CD8-positive, alpha-beta memory T cell (primary cell): ENCODE measurements at places on chromosomes 7 and 10.

GRCh38 chr7:156614434-156615264 is 25.9 kb upstream of the RNF32 start:
- no peak for DNase-seq

- DNase-seq: no peak
These were observed 732 bp downstream of the FAM53B start for GRCh38 chr10:124743191-124744101.

- DNase-seq: no peak
These were observed 46.4 kb downstream of the ESYT2 start for GRCh38 chr7:158782761-158783401.

GRCh38 chr10:114337510-114338462 is 66.5 kb downstream of the AFAP1L2 start:
- no peak for DNase-seq

- no peak for DNase-seq
These were observed 22.6 kb downstream of the PNPLA8 start for GRCh38 chr7:108503112-108504026.

GRCh38 chr10:79189181-79189580 is 120.4 kb downstream of the ZMIZ1 start:
- DNase-seq: no peak

DNA sequence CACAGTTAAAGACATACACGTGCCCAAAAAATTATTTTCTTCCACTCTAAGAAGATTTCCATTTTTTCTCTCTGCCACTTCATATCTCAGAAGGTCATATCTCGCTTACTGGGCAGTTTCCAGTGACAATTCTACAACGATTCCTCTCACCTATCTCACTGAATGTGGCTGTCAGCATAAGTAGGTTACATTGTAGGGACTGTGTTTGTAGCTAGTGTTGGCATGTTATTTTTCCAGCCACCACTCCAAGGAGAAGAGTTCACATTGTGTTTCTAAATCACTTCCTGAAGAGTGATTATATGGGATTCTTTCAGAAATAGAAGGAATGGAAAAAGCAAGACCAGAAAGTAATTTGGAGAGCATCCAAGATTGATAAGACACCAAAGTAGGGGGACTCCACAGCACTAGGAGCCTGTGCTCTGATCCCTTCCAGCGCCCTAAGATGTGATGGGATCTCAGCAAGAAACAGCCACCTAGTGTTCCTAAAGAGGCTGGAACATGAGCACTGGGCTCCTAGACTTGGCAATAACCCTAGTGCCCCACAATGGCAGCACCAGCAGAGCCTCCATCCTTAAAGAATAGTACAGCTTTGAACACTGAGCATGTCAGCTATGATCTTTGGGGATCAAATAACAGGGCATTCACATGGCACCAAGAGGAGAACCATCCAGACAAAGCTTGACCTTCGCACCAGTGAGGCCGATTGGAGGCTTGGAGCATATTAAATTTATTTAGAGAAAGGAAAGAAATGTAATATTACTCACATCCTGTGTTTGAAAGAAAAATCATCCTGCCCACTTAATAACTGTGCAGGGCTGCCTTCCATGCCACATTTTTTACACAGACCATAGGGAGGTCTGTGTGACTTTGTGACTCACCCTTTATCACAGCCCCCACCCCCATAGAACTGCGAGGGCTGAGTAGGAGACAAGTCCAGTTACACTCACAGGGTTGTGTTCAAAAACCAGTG is 51.8 kb downstream of the CAV1 start:
- DNase-seq: no peak

GRCh38 chr7:55939514-55940123 is 12.1 kb upstream of the MRPS17 start:
- no peak for DNase-seq

DNA sequence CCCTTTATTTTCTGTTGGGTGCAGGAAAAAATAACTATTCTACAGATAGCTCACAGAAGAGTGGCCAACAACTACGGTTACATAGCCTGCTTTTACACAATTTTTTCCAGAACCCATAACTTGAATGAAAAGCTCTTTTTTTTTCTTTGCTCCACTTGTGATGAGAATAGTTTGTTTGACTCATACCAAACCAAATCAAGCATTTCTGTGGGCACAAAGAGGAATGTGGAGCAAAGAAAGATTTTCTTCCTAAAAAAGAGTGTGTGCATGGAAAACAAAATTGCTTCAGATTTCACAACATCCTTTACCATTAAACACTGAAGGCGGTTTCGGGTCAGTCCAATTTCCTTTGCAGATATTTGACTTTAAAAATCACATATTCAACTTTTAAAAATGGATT is 54.8 kb upstream of the RAB11FIP2 start:
- DNase-seq: no peak

- no peak for DNase-seq
These were observed 146.3 kb downstream of the DIP2C start for GRCh38 chr10:543131-543530.

DNA sequence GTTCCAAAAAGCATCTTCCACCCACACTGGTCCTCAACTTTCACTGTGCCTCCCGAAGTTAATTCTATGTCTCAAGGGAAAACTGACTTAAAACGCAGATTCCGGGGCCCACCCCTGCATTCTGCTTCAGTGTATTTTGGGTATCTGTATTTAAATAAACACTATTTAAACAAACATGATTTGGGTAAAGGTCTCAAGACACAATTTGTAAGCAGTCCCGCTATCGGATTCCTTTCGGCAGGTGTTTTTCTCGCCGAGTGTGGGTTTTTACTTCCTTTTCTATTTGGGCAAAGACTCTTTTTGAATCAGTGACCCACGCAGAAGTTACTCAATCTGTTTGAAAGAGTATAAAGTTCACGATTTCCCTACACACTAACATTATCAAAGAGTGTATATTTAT is 1.2 kb downstream of the PDIA4 start:
- no peak for DNase-seq

GRCh38 chr10:120483651-120484301 is 26.7 kb downstream of the PLPP4 start:
- no peak for DNase-seq

- no peak for DNase-seq
These were observed 546 bp upstream of the HOXA3 start for GRCh38 chr7:27152816-27153442.

DNA sequence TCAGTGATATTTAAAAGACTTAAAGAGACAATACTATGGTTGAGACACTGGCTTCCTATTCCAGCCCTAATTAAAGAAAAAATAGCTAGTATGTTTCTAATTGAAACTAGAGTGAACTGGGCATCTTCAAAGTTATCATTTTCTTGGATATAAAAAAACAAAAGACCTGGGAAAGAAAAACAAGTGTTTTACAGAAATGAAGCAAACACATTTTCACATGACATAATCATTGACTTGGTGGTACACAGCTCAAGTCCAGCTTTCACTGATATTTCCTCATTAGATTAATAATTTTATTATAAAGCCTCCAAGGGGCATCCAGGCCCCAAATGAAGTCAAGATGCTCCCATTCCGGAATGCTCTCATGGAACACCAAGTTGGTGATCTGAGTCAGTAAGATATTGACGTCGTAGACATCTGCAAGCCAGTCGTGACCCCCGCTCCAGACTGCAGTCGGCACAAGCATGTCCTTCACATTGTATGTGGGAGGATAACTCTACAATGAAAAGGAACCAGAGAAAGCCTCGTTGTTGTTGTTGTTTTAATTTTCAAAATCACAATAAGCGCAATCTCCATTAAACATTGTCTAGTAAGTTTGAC is 7.5 kb upstream of the CH25H start:
- no peak for DNase-seq

DNA sequence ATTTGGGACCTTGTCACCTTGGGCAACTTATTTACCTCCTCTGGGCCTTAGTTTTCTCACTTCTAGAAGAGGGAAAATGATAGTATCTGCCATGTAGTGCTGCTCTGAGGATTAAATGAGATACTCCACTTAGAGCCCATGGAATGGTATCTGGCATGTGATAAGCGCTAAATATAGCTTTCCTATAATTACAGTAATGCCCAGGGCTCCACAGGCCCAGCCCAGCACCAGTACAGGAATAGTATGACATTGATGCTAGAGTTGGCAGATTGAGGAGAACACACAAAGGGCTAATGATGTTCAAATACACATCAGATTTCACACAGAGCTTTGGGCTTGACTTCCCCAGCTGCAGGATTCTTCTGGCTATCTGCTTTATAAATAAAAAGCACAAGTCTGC is 34.9 kb downstream of the FAS start:
- DNase-seq: no peak

- DNase-seq: no peak
These were observed 1.7 kb upstream of the CCM2 start for GRCh38 chr7:44998153-44998871.

- DNase-seq: no peak
These were observed 23.3 kb downstream of the SLC13A4 start for GRCh38 chr7:135704698-135705097.

GRCh38 chr10:70758757-70759514 is 26.2 kb downstream of the TBATA start:
- peak; percentile 55 for DNase-seq

- DNase-seq: peak; percentile 1
These were observed 36.3 kb downstream of the ABCB1 start for GRCh38 chr7:87564296-87564963.

DNA sequence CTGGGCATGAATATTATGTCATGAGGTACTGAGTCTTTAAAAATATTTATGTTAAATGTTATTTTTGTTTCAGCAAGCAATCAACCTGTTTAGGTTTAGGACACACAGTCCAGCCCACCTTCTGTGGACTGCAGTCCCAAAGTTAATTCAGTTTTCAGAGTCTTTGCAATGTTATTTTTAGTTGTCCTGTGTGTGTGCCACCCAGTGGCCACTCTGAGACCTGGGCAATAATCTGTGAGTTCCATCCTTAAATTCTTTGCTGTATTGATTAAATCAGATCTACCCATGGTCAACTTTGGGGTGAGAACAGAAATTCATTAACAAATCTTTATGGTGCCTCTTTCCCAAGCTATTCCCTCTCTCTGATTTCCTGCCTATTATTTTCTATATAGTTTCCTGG is 415.1 kb downstream of the CCSER2 start:
- no peak for DNase-seq

DNA sequence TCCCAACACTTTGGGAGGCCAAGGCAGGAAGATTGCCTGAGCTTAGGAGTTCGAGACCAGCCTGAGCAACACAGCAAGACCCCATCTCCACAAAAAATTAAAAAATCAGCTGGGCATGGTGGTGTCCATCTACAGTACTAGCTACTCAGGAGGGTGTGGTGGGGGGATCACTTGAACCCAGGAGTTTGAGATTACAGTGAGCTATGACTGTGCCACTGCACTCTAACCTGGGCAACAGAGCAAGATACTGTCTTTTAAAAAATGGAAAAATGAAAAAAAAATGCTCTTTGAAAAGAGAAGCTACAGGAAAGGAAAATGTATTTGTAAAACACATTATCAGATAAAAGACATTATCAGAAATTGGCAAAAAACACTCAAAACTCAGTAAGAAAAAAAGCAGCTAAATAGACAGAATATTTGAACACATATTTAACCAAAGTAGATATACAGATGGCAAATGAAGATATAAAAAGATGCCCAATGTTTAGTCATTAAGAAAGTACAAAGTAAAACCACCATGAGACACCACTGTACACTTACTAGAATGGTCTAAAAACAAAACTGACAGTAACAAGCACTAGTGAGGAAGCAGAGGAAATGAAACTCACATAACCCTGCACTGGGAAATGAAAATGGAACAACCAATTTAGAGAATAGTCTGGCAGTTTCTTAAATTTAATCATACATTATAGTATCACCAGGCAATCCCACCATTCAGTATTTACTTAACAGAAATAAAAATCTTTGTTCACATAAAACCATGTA is 40.5 kb downstream of the NRBF2 start:
- no peak for DNase-seq

- DNase-seq: no peak
These were observed 4.3 kb downstream of the DDC start for GRCh38 chr7:50560865-50561351.

- no peak for DNase-seq
These were observed 39.5 kb upstream of the FOXK1 start for GRCh38 chr7:4642468-4643203.

DNA sequence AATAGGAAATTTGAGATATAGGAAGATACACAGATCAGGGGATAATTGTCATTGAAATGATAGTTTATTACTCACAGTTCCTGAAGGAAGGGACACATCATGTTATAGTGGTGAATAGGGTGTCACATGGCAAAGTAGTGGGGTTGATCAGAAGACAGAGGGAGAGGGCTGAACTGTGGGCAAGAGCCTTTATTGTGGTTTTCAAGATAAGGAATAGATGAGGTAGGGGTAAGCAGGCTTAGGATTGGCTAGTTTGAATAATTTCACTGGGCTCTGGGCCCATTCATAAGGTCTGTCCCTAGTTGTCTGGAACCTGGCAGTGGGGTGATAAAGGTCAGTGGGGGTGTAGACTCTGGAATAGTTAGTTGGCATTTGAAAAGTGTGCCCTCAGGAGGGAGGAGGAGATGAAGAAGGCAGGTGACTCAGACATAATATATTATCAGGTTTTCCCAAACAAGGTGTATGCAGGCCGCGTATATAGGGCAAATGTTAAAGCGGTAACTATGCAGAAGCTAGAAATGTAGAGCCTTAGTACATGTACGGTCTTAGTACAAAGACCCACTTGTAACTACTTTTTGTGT is 18.5 kb downstream of the FGL2 start:
- DNase-seq: no peak

DNA sequence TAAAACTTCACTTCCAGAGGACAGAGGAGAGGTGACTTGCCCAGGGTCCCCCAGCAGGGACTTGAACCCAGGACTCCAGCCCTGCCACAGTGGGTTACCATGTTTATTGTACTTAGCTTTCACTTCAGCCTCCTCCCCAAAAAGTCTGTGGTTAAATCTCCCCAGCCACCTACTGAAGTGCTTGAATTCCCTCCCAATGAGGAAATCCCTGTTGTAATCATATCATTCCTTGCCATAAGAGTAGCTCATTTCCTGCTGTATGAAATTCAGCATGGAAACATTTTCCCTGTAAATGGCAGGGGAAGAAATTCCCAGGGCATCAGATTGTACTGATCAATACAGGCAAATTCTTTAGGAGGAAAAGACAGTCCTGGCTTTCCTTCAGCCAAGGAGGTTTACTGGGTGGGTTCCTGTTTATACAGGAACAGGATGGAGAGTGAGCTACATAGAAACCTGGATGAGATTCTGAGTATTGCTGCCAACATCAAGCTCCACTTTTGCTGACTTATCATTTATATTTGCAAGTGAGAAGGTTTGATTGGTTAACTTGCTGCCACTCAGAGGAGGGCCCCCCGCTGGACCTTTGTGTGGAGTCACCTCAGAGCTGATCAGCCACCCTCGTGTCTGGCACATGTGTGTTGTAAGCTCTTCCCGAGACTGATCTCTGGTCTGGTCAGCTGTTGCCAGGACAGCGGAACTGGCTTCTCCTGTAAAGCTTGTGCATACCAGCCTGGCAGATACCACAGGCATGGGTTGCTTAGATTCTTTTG is 16.4 kb upstream of the PDZD8 start:
- DNase-seq: no peak

GRCh38 chr10:119783665-119784027 is 57.8 kb downstream of the INPP5F start:
- no peak for DNase-seq

DNA sequence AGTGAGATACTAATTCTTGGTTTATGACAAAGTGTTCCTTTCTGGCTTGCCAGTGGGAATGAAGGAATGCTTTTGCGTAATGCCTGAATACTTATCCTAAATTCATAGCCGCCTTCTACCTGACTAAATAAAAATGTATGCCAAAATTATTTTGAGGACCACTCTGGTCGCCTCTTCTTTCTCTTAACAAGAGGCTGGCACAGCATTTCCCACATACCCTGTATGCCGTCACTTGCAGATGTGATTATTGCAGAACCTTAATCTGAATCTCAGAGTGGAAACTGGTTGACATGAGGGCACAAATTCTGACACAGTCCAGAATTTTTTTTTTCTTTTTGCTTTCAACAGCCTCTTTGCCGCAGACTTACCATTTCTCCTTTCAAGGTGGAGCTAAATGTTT is 124.6 kb upstream of the GLCCI1 start:
- DNase-seq: no peak
